ENCODE measurements at places on chromosomes 11 and 22.

- no peak for DNase-seq
Measured at GRCh38 chr22:20889025-20889704, 28.0 kb upstream of the CRKL start.

DNA sequence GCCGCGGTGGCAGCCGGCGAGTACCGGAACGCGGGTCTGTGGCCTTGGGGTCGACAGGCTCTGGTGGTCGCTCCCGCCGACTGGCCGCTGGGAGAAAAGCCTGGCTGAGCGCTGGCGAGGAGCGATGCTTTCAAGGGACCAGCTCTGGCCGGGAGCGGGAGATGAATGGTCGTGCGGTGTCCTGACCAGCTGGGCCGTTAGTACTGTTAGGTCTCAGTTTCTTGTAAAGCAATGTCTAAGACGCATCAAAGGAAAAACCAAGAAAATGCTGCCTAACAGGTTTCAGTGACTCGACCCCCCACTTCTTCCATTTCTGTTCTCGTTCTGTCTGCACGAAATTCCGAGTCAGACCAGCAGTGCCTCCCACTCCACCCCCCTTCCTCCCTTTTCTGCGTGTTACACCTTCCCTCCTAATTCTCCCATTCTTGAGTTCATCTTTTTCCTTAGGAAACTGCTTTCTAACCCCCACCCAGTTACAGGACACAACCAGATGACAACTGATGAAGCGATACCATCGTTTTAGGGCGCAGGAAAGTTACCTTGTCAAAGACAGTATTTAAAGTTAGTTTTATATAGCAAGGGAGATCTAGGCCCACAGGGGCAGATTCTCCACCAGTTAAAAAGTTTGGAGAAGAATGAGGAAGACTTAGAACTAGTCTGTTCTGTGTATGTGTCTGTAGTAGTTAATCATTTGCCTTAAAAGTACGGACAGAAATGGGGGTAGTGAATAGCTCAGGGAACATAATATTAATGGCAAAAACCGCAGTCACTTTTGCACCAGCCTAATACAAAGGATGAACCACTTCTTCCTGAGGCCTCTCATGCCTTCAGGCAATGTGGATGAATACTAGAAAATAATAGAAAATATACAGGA, 1.0 kb downstream of the CUL5 start:
- DNase-seq: no peak

GRCh38 chr11:76747915-76748860, 35.0 kb upstream of the TSKU start:
- DNase-seq: no peak

DNA sequence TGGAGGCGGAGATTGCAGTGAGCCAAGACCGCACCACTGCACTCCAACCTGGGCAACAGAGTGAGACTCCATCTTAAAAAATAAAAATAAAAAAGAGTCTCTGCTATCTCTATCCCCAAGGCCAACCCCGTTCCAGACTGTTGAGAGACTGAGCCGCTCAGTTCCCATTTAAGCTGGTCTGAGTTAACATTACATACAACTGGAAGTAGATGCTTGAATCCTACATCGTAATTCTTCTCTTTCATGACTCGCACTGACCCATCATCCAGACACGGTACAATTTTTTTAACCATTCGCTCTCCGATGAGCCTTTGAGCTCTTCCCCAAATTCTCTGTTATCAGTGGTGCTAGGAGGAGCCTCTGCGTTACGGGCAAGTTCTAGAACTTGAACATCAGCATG, 4.9 kb upstream of the CYTH4 start:
- no peak for DNase-seq

DNA sequence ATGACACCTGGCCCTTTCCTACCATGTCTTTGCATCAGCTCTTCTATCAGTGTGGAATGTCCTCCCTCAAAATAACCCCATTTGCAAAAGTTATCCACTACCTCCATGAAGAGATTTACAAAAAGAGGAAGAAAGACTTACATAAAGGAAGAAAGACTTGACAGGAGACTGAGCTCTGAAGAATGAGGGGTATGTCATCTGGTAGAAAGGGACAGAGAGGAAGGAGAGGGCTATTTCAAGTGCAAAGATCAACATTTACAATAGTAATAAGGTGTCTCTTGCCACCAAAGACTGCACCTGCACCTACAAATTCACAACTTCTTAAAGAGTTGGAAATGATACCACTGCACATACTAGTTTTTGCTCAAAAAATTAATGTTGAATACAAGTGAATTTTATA, 18.2 kb downstream of the PAK1 start:
- no peak for DNase-seq

GRCh38 chr22:46834021-46834737, 71.7 kb downstream of the TBC1D22A start:
- no peak for DNase-seq

DNA sequence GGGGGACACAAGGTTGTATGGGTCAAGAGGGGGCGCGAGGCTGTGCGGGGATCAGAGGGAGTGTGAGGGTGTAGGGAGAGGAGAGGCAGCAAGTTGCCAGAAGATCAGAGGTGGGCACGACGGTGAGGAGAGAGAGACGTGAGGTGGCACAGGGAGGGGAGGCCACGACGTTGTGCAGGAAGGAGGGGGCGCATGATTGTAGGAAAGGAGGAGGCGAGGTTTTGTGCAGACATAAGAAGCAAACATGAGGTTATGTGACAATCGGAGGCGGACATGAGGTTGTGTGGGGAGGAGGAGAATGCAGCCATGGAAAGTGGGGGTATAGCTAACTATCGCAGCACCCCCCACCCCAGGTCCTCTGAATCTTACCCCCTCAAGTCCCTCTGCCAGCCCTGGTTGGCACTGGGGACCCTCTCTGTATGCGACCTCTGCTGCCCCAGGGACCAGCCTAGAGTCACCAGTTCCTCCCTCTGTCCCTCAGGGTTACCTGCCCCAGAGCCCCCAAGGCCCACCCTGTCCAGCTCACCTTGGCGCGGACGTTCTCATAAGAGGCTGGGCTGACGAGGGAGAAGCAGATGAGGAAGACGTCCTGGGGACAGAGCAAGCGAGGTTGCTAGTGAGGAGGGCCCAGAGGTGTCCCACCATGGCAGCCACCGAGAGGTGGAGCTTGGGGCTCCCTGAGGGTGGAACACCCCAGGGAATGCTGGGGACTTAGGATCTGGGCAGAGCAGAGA, 12.5 kb downstream of the RAC2 start:
- no peak for DNase-seq

DNA sequence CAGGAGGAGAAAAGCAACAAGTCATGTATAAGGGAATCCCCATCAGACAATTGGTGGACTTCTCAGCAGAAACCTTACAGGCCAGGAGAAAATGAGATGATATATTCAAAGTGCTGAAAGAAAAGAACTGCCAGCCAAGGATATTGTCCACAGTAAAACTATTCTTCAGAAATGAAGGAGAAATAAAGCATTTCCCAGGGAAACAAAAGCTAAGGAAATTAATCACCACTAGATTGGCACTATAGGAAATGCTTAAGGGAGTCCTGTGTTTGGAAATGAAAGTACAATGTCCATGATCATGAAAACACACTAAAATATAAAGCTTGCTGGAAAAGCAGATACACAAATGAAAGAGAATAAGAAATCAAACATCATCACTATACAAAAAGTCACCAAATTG, 282.0 kb downstream of the BLID start:
- DNase-seq: no peak

DNA sequence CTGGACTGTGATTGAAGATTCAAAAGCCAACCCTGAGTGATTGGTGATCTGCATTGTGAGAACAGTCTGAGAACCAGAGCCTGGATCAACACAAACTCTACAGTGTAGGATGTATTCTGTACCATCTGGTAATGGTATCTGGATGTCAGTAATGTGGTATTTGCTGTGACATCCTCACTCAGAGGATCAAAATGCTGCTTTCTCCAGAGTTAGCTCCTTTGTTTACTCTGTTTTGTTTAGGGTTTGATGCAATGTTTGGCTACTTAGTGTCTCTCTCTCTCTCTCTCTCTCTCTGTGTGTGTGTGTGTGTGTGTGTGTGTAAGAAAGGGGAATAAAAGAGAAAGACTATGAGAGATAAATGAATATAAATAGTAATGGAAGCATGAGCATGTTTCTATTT, 24.3 kb downstream of the CASP4 start:
- DNase-seq: no peak

DNA sequence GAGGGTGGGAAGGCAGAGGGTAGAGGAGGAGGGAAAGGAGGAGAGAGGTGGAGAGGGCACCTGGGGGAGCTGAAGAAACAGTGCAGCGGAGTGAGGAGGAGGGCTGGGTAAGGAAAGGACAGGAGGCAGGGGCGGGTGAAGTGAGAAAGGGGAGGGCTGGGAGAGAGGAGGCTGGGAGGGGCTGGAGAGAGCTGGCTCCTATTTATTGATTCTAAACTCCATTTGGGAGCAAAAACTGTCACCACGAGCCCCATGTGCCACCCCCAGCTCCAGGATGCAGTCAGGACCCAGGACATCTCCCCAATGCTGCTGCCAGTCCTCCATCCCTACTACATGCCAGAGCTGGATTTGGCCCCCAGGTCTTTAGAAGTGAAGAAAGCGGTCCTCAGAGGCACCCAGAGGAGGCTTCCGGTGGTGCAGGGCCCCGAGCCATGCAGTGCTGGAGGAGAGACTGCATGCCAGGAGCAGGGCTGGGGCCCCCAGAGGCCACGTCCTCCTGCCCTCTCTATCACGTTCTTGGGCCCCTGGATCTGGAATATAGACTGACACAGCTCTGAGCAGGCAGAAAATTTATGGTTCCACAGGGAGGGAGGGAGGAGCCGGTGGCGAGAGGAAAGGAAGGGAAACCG, 53.7 kb downstream of the SLC22A12 start:
- no peak for DNase-seq

DNA sequence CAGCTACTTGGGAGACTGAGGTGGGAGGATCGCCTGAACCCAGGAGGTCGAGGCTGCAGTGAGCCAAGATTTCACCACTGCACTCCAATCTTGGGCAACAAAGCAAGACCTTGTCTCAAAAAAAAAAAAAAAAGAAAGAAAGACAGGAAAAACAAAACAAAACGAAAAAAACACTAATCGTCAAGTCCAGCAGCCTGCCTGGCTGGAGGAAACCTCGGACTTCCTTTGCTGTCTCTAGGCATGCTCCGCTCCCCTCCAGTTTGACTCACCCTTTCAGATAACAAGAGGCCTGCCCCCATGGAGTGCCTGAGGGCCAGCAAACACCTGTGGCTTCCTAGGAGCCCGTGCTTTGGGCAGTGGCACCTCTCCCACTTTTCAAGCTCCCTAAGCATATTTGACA, 28.8 kb upstream of the CHKA start:
- DNase-seq: no peak

Measured in CD4-positive, alpha-beta T cell treated with Interleukin-4 for 1 hour (primary cell).